NCI-H2171 treated with DMSO at 0.1 percent for 48 hours (cell line): ENCODE measurements at places on chromosomes 7 and 10.

GRCh38 chr10:14648005-14648765 lies 126.5 kb downstream of the FAM107B start:
- no peak for DNase-seq

- no peak for DNase-seq
These were observed 70.4 kb upstream of the APBB1IP start for GRCh38 chr10:26367771-26368170.

GRCh38 chr10:30853066-30853465 lies 178.6 kb downstream of the ZNF438 start:
- no peak for DNase-seq

GRCh38 chr7:31175672-31176071 lies 123.6 kb downstream of the ADCYAP1R1 start:
- DNase-seq, result peak; percentile 48

DNA sequence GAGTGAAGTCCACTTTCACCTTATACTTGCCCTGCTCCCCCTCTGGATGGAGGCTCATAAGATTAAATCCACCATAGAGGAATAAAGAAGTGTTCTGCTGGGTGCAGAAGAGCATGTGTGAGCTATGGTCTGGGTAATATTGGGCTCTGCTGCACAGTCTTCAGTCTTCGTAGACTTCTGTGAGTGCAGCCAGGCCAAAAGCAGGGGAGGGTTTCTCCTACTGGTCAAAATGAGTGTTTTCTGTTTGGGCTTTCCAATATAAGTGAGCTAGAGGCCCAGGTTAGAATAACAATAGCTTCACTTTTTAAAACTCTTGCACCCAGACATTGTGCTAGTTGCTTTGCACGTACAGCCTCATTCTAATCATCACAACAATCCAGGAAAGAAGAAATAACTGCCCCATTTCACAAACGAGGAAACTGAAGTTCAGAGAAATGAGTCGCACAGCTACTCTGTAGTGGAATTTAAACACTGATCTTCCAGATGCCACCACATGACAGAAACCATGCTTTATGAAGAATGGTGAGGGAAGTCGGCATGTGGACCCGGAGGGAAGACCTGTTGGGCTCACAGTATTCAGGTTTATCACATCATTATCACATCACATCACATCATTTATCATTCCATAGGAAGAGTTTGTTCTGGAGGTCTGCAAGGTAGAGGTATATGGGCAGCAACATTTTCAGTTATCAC lies 23.8 kb upstream of the MSMB start:
- DNase-seq, result no peak

- no peak for DNase-seq
These were observed 118.1 kb downstream of the MYOF start for GRCh38 chr10:93363891-93364648.

GRCh38 chr10:77889277-77889903 lies 37.2 kb downstream of the DLG5 start:
- no peak for DNase-seq

GRCh38 chr10:71748671-71749191 lies 24.6 kb downstream of the VSIR start:
- DNase-seq, result no peak

GRCh38 chr10:78508955-78509748 lies 475.5 kb downstream of the RPS24 start:
- no peak for DNase-seq

DNA sequence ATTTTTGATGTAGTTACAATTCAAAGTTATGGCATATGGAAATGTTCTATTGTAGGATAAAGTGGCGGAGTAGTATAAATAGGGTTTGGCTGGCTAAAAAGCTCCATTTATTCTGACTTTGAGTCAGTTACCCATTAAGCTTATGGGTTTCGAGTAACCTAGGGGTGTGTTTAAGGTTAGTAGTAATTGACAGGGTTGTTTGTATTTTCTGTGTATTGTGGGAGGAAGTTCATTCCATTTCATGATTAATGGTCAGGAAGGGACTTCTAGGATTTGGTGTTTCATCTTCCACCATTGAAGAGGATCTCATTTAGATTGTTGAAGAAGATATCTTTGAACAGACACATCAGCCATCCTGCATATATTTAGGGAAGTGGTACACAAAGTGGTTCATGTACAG lies 75.0 kb downstream of the BICC1 start:
- no peak for DNase-seq
